ENCODE measurements at places on chromosomes 7 and 10.

DNA sequence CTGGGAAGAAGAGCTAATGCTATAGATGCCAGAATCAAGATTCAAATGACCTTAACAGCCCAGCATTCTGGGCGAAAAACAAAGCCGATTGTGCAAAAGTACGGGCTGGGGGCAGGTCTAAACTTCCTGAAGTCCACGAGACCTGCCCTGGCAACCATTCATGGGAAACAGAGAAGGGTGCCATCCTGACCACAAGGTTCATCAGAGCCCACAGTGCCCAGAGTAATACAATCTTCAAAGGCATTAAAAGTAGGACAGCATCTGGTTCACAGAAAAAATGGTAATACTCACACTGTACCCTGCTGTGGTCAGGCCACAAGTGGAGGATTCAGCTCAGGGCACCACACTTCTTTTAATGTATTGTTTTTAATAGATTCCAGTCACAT is 36.1 kb downstream of the SORBS1 start:
- DNase-seq = no peak

GRCh38 chr7:117097860-117098259 is 144.6 kb downstream of the ST7 start:
- DNase-seq = no peak

DNA sequence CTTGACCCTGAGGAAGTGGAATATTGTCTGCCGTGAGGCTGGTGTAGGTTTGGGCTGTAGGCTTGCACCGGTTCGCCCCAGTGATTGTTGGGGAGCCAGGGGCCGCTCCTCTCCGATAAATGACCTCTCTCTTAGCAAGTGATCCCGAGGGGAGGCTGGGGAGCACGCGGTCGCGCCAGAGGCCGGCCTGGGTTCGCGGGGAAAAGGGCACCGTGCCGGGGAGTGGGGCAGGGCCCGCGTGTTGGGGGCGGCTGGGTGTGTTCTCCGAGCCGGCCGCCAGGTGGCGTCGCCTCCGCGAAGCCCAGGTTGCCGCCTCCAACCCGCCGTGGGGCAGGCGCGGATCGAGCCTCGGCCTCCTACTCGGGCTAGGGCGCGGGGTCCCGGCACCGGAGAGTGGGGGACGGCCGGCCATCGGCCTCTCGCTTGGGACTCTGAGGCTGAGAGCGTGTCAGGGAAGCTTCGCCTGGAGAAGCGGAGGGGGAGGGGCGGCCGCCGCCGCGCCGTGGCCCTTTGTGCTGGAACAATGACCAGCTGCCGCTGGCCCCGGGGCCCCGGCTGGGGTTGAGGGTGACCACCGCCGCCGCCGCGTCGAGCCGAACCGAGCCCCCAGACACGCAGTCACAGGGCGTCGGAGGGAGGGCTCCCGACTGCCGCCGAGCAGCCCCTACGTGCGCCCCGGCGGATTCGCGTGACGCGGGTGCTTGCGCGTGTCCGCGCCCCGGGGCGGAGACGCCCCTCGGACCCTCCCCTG is 442 bp upstream of the LZTS2 start:
- DNase-seq = no peak

GRCh38 chr10:116287906-116288501 is 15.0 kb upstream of the GFRA1 start:
- DNase-seq = no peak

GRCh38 chr7:115825456-115826115 is 205.0 kb downstream of the TFEC start:
- DNase-seq = no peak

GRCh38 chr7:157700231-157701005 is 363.6 kb downstream of the DNAJB6 start:
- no peak for DNase-seq

GRCh38 chr7:48962821-48963505 is 38.6 kb downstream of the CDC14C start:
- DNase-seq = peak; percentile 68

DNA sequence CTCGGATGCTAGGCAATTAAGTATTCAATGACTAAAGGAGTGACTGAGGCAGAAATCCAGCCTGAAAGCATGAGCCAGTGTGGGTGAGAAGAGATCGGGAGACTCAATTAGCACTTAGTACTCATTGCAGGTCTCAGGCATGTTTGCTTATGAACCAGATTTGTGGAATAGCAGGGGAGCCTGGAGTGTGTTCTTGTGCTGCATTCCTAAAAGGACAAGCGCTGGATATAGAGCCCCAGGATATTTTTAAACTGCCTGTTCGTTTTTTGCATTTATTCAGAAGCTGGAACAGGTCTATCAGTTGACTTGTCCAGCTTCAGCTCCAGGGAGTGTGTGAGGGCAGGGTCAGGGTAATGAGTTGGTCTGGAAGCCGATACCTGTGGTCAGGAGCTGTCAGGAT is 120.3 kb downstream of the BMPER start:
- DNase-seq = no peak

- no peak for DNase-seq
Observed at GRCh38 chr10:103804871-103805270, 50.5 kb downstream of the SH3PXD2A start.

- no peak for DNase-seq
Observed at GRCh38 chr10:11204351-11204942, 186.8 kb downstream of the CELF2 start.

DNA sequence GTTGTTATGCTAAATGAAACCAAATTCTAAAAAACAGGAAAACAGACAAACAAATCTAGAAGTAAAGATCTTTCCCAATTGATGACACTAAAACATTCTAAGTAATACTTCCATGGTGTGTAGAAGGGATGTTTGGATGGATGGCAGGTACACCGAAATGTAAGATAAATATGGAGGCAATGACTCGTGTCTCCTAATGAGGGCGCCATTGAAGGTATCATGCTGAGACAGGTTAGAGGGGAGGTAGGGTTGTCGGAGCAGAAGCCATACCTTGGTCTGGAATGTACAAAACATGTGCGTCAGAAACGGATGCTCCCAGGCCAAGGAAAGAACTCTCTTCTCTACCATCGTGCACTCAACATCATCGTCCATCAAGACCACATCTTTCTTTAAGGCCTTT is 101.4 kb downstream of the PRKCQ start:
- no peak for DNase-seq

GRCh38 chr10:9613338-9614075 is 1404.2 kb upstream of the CELF2 start:
- DNase-seq = no peak

- DNase-seq = no peak
Observed at GRCh38 chr7:84100866-84101265, 93.7 kb downstream of the SEMA3A start.

DNA sequence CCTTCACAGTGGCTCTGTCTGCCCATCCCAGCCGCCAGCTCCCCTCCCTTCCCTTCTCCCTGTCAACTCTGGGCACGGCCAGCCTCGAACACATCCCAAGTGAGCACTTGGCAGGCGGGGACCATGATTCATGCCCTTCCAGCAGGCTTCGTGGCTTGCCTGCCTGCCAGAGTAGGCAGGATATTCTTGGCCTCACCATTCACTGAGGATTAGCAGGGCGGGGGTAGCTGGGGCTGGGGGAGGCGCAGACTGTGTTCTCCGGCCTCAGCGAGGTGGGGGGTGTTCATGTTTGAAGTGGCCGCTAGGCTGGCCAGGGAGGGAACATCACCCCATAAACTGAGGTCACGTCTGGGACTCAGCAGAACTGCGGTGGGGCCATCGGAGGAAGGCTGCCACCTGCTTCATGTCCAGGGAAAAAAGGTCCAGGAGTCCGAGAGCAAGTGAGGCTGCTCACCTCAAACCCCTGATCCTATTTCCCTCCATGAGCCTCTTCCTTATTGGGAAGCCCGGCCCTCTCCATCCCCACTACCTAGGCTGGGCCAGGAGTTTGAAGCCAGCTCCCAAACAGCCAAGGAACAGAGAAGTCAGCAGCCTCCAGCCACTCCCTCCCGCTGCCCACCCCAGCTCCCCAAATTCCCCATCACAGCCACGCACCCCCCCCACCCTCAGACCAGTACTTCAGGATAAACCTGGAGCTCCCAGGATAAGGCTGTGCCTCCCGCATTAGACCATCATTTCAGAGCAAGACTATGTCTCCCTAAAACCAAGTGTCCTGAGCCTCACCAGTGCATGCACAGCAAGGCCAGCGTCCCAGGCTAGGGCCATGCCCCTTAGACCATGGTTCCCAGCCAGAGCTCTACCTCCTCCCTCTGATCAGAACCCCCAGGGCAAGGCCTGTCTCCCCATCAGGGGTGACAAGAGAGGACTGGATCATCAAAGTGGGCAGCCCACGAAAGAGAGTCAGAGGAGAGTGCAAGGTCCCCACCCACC is 42.8 kb upstream of the RABGEF1 start:
- DNase-seq = no peak

DNA sequence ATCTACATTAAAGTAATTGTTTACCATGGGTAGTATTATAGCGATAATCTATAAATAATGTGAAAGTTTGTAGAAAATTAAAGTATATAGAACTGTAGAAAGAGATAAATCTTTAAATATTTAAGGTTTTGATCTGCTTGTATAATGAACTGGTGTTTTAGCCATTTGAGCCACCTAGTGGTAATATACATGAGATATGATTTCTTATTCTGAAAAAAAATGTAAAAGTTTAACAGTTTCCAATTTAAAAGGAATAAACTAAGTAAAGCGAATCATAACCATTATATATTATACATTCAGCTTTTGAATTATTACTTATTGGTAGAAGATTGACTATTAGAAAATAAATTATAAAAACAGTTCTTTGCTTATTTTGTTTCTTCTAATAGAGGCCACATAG is 91.2 kb downstream of the OTUD1 start:
- DNase-seq = no peak

DNA sequence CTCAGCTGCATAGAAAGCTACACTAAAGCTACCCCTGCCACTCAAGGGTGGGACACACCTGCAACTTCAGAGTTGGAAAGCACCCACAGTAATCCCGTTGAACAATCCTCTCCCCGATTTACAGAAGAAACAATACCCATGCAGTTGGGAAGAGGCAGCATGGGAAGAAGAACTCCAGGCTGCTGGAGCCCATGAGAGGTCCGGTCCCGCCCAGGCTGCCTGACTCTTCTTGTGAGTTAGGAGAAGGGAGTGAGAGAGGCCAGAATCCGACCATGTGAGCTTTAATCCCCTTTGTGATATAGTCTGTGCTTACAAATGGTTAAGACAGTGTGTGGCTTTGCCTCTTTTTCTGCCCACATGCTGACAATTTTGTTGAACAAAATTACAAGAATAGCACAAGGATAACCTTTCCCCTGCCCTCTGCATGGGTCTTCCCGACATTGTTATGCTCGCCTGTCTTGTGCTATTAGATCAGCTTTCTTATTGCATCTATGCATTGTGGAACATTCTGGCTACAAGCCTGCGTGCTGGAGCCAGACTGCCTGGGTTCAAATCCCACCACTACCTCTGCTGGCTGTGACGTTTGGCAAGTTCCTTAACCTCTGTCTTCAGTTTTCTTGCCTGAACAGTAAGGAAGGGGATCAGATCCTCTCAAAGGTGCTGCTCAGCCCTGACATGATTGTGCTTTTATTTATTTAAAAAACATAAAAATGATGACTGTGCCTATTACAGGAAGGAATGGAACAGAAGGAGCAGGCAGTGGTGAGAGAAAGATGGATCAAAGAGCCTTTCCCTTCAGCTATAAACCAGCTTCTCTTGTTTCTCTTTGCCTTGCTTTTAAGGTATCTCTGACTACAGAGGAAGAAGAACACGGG is 56.0 kb downstream of the BPGM start:
- DNase-seq = no peak

DNA sequence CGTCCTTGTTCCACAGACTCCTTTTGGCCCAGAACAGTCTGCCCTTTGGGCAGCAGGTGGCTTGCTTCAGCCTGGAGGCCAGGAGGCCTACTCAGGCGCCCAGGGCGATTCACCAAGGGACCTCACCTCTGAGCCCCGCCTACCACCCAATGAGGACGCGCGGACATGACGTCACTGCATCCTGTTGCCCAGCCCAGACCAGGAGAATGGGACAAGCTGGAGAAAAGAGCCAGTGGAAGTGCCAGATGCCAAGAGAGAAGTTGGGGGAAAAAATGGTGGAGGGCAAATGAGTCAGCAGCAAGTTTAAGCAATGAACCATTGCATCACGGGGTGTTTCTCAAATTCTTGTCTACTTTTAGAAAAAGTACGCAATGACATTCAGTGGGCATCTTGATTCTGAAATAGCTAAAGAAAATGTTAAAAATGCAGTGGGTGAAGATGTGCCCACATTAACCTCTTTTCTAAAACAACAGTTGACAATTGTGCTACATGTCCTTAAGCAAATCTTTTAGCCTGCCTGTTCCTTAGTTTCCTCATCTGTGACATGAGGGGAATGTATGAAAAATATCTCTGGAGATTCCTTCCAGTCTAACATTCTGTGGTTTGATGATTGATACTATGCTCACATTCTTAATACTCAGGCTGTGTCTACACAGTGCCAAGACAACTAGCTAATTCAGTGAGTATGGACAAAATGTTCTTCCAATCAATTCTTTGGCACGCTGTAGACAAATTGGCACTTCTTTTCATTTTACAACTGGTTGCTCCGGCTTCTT is 23.9 kb upstream of the LEP start:
- peak; percentile 12 for DNase-seq

DNA sequence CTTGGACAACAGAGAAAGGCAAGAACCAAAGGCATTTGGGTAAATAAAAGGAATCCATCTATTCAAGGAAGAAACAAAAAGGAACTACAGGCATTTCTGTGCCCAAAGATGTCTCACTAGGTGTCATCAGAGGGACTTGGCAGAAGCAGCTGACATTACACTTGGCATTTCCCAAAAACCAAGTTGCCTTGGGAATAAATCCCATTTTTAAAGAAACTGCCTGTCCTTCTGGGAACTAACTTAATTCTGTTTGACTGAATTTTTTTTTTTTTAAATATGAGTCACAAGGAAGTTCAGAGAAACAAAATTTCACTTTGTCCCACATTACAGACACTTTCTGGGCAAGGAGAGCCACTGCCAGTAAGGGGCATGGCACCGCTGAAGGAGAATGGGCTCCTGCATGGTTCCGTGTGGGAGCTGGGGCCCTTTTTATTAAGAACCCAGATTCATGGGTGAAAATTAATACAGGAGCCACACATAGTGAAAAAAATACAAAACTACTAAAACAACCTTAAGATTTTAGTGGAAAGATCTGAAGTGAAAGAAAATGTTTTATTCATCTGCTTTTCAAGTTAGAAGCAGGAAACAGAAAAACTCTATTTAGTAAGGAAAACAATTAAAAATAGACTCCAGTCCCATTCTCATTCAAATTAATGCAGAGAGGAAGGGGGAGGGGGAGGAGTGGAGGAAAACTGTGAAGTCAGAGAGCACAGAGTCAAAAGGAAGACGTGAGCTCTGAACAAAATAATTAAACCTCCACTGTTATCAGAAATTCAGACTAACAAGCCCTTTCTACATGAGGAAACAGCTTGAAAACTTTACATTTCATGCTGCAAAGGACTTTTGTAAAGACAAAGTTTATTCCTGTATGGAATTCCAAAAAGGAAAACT is 118.4 kb upstream of the PDLIM1 start:
- DNase-seq = no peak

DNA sequence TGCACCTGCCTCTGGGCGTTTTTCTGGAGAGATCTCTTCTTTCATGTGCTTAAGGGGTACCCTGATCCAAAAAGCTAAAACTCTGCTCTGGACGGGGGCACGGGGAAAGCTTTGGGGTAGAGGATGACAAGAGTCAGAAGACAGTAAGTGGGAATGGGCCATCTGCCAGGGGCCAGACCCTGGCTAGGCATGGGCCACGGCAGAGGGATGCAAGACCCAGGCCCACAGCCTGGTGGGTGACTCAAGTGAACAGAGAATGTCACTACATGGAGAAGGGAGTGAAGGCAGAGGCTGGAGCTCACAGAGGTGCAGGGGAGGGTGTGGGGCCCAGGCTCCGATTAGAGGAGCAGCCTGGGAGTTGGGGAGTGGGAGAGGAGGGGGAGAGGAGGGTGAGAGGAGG is 15.3 kb downstream of the FLNC start:
- DNase-seq = no peak

Measured in fibroblast of skin of left biceps (primary cell).